ENCODE measurements at places on chromosomes 11 and 22.

- no peaks in the 10 kb centered on the region for H3K4me1 ChIP-seq
- no peaks in the 10 kb centered on the region for H3K27me3 ChIP-seq
- no peak overlapping the region for H3K4me3 ChIP-seq
- no peak for DNase-seq
- H3K36me3 ChIP-seq, result no peaks in the 10 kb centered on the region
These were observed 158.3 kb upstream of the SNX19 start for GRCh38 chr11:131074573-131074972.

- no peak overlapping the region for H3K27ac ChIP-seq
- H3K4me3 ChIP-seq, result no peak overlapping the region
- no peaks in the 10 kb centered on the region for H3K36me3 ChIP-seq
- H3K4me1 ChIP-seq, result no peaks in the 10 kb centered on the region
- no peaks in the 10 kb centered on the region for H3K27me3 ChIP-seq
These were observed 31.2 kb upstream of the SMIM35 start for GRCh38 chr11:118117790-118118601.

DNA sequence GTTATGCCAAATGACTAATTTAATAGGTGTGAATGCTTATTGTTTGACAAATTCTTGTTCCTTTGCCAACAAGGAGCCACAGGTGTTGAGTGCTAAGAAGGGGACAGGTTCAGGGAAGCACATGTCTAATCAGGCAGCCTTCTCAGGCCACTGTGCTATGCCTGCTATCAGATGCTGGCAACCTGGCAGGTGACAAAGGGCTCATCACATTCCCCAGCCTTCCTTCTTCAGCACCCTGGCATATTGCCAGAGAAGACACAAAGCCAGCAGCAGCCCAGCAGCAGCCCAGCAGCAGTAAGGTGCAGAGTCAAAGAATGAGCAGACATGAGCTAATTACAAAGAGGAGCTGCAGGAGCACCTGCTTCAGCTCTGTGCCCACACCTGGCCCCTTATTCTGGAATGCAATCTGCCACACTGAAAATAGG, 68.2 kb downstream of the GUCY1A2 start:
- no peaks in the 10 kb centered on the region for H3K36me3 ChIP-seq
- no peak for DNase-seq
- no peaks in the 10 kb centered on the region for H3K27me3 ChIP-seq
- no peak overlapping the region for H3K4me3 ChIP-seq
- no peak overlapping the region for H3K27ac ChIP-seq

DNA sequence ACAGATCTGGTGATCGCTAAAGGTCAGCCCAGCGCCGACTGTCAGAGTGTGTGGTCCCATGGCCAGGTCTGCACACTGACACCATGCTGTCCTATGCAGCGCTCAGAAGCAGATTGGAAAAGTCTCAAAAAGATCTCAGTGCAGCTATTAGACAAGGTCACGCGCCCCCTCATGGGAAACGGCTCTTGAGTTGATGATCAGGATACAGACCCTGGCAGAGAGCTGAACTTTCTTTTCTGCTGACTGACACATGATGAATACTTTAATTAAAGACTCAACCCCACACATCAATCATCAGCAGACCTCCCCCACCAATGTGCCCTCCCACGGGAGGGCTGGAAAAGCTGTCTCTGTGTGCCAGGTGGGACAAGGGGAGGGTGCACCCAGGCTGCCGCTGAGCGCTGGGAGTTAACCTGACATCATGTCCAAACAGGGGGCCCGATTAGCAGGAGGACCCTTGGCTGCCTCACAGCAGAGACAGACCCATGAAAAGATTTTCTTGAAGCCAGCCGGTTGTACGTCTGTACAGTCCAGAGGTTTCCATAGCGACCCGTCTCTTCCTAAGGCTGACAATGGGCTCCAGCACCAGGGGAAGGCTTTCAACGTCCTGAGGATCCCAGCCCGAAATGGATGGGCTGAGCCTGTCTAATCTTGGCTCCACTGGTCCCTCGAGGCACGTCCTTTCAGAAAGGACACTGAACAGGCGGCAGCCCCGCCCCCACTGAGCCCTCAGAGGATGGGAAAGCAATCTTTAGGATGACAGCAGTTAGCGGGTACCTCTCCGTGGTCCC, 26.9 kb downstream of the RASD2 start:
- no peaks in the 10 kb centered on the region for H3K4me1 ChIP-seq
- DNase-seq, result no peak
- no peaks in the 10 kb centered on the region for H3K36me3 ChIP-seq
- H3K27me3 ChIP-seq, result no peaks in the 10 kb centered on the region
- no peak overlapping the region for H3K4me3 ChIP-seq

DNA sequence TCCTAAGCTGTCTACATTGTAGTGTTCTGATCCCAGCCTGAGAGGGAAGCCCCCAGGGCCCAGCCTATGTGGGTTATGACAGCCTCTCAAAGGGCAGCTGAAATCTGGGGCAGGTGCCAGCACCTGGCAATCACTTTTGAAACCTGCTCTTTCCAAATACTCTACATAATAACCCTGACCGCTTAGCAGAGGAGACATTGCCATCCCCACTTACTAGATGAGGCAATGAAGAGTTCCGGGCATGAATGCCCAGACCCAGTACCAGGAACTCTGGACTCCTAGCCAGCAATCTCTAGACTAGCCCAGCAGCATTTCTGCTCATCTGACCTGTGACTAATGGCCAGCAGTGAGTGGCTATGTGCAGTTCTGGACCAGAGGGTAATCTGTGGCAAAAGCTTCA, 412.4 kb upstream of the CADM1 start:
- no peaks in the 10 kb centered on the region for H3K27me3 ChIP-seq
- H3K36me3 ChIP-seq, result no peaks in the 10 kb centered on the region
- no peak for DNase-seq
- no peaks in the 10 kb centered on the region for H3K4me1 ChIP-seq
- H3K27ac ChIP-seq, result no peak overlapping the region

GRCh38 chr22:35198738-35199137, 58.6 kb upstream of the HMGXB4 start:
- no peak overlapping the region for H3K4me3 ChIP-seq
- no peak overlapping the region for H3K27ac ChIP-seq
- no peaks in the 10 kb centered on the region for H3K27me3 ChIP-seq
- no peaks in the 10 kb centered on the region for H3K36me3 ChIP-seq
- H3K4me1 ChIP-seq, result no peaks in the 10 kb centered on the region

GRCh38 chr11:57499413-57499982, 16.0 kb downstream of the SLC43A1 start:
- H3K4me1 ChIP-seq, result no peaks in the 10 kb centered on the region
- no peak for DNase-seq
- H3K27ac ChIP-seq, result no peak overlapping the region
- H3K4me3 ChIP-seq, result no peak overlapping the region
- H3K27me3 ChIP-seq, result no peaks in the 10 kb centered on the region
- H3K36me3 ChIP-seq, result no peaks in the 10 kb centered on the region

GRCh38 chr11:28992996-28993395, 884.8 kb downstream of the METTL15 start:
- no peak overlapping the region for H3K27ac ChIP-seq
- DNase-seq, result no peak
- H3K4me3 ChIP-seq, result no peak overlapping the region
- H3K27me3 ChIP-seq, result no peaks in the 10 kb centered on the region
- no peaks in the 10 kb centered on the region for H3K36me3 ChIP-seq

GRCh38 chr11:15700456-15700855, 585.7 kb downstream of the INSC start:
- H3K27me3 ChIP-seq, result no peaks in the 10 kb centered on the region
- H3K36me3 ChIP-seq, result no peaks in the 10 kb centered on the region
- no peak for DNase-seq
- no peak overlapping the region for H3K27ac ChIP-seq
- H3K4me3 ChIP-seq, result no peak overlapping the region

DNA sequence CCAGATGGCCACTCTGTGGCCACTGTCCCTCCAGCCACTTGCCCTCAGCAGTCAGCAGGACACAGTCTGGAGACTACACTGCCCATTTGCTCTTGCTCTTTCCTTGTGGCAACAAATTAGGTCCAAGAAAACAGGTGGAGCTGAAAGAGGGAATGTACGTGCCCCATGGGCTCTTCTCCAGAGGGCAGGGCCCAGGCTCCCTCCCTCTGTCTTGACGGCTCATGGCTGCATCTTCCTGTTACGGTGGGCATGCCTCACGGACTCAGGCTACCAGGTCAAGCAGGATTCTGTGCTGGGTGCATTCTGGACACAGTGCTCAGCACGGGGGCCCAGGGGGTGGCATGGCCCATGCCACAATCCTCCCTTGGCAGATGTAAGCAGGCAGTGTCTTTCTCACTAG, 71.3 kb downstream of the MED15 start:
- H3K4me3 ChIP-seq, result no peak overlapping the region
- H3K27ac ChIP-seq, result no peak overlapping the region
- H3K36me3 ChIP-seq, result peaks cover 77% of the 10 kb centered on the region
- H3K27me3 ChIP-seq, result no peaks in the 10 kb centered on the region
- H3K4me1 ChIP-seq, result peaks cover 18% of the 10 kb centered on the region

DNA sequence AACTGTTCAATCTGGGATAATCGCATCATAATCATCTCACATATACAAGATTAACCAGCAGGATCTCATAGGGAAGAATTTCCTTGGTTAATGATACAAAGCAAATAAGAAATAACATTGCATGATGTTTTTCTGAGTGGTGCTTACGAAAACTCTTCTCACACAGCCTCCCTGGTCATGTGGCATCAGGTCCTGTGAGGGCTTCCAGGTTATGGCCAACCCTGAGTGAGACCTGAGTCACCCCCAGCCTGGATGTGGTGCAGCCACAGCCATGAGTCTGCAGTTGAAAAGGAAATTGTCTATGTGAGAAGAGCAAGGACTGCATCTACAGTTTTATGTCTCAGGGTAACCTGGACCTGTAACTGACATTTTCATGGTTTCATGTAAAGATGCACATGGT, 90.5 kb upstream of the XKR3 start:
- no peak overlapping the region for H3K4me3 ChIP-seq
- no peaks in the 10 kb centered on the region for H3K27me3 ChIP-seq
- no peak overlapping the region for H3K27ac ChIP-seq
- H3K4me1 ChIP-seq, result no peaks in the 10 kb centered on the region

GRCh38 chr11:92411431-92411830, 186.8 kb downstream of the FAT3 start:
- H3K4me1 ChIP-seq, result no peaks in the 10 kb centered on the region
- no peak overlapping the region for H3K4me3 ChIP-seq
- H3K27ac ChIP-seq, result no peak overlapping the region
- no peaks in the 10 kb centered on the region for H3K27me3 ChIP-seq

All from CD8-positive, alpha-beta memory T cell (primary cell).